ENCODE measurements at places on chromosomes 1 and 21. TPM values are rescaled to one million over a fixed set of nuclear protein-coding genes. Genes with fewer than 3 reads are reported as not detected.

GRCh38 chr1:54614563-54614962 lies 8.8 kb downstream of the FAM151A start:
- H3K36me3 ChIP-seq: no peaks in the 10 kb centered on the region
- no peak for DNase-seq
- no peak overlapping the region for H3K4me3 ChIP-seq
- H3K4me1 ChIP-seq: no peaks in the 10 kb centered on the region
- H3K27me3 ChIP-seq: no peaks in the 10 kb centered on the region
- no peak overlapping the region for H3K27ac ChIP-seq

GRCh38 chr1:3662080-3662671 lies 9.9 kb downstream of the TP73 start:
- H3K4me1 ChIP-seq: no peaks in the 10 kb centered on the region
- H3K27me3 ChIP-seq: no peaks in the 10 kb centered on the region
- DNase-seq: no peak
- no peaks in the 10 kb centered on the region for H3K36me3 ChIP-seq
- H3K4me3 ChIP-seq: no peak overlapping the region

GRCh38 chr1:236759252-236759859 lies 35.7 kb upstream of the MTR start:
- no peaks in the 10 kb centered on the region for H3K36me3 ChIP-seq
- DNase-seq: no peak
- no peaks in the 10 kb centered on the region for H3K27me3 ChIP-seq
- no peak overlapping the region for H3K4me3 ChIP-seq

GRCh38 chr1:156836041-156836654 lies 19.5 kb upstream of the SH2D2A start:
- DNase-seq: no peak
- no peak overlapping the region for H3K27ac ChIP-seq
- H3K36me3 ChIP-seq: no peaks in the 10 kb centered on the region
- H3K4me1 ChIP-seq: no peaks in the 10 kb centered on the region

GRCh38 chr1:64492424-64492823 lies 22.5 kb downstream of the CACHD1 start:
- no peak overlapping the region for H3K27ac ChIP-seq
- H3K4me3 ChIP-seq: no peak overlapping the region
- H3K36me3 ChIP-seq: no peaks in the 10 kb centered on the region
- no peaks in the 10 kb centered on the region for H3K4me1 ChIP-seq
- DNase-seq: no peak

DNA sequence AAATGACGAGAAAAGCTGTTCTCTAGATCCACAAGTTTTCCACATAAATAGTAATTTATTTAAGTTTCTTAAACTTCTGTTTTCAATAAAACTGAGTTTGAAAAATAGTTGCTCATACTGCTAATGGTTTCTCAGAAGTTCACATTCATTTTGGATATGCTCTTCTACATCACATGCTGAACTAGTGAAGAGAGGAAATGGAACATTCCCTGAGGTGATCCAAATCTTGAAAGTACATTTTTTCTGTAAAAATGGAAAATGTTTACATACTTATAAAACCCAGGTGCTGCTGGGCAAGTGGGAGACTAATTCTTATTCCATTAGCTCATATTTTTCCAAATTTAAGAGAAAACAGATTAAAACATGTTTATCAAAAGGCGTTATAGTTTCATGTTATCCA lies 111.7 kb downstream of the ADGRL4 start:
- H3K36me3 ChIP-seq: no peaks in the 10 kb centered on the region
- no peak overlapping the region for H3K4me3 ChIP-seq
- no peaks in the 10 kb centered on the region for H3K27me3 ChIP-seq

- H3K36me3 ChIP-seq: no peaks in the 10 kb centered on the region
- H3K27me3 ChIP-seq: no peaks in the 10 kb centered on the region
- no peak overlapping the region for H3K4me3 ChIP-seq
- H3K4me1 ChIP-seq: no peaks in the 10 kb centered on the region
- DNase-seq: no peak
Measured at GRCh38 chr21:32887026-32887425, 115.5 kb upstream of the PAXBP1 start.

- no peak for DNase-seq
- H3K4me1 ChIP-seq: no peaks in the 10 kb centered on the region
- no peak overlapping the region for H3K4me3 ChIP-seq
- H3K36me3 ChIP-seq: no peaks in the 10 kb centered on the region
- no peak overlapping the region for H3K27ac ChIP-seq
- H3K27me3 ChIP-seq: no peaks in the 10 kb centered on the region
Measured at GRCh38 chr1:107474877-107475612, 334.2 kb downstream of the NTNG1 start.

- H3K4me1 ChIP-seq: no peaks in the 10 kb centered on the region
- no peak overlapping the region for H3K27ac ChIP-seq
- DNase-seq: no peak
Measured at GRCh38 chr1:181789395-181789794, 272.1 kb downstream of the ZNF648 start.

Gene TAS1R1
- not detected for total RNA-seq

Gene FABP3
- total RNA-seq: 54.1 TPM

Gene KRTAP21-2
- not detected for total RNA-seq

Gene DPT
- total RNA-seq: 4.7 TPM
